Cardiac ventricle fibroblast (primary cell): ENCODE measurements at places on chromosomes 5 and 9. TPM values are rescaled to one million over a fixed set of nuclear protein-coding genes. Genes with fewer than 3 reads are reported as not detected.

The DOCK2 gene
- total RNA-seq = 0.44 and 1.7 TPM in 2 replicates

The PCDHB11 gene
- 0.34 and 0.62 TPM in 2 replicates for total RNA-seq

The TRPM3 gene
- total RNA-seq = 0.75 and 2.4 TPM in 2 replicates

The ARL14EPL gene
- total RNA-seq = not detected in 2 replicates

The PPP1R26 gene
- 4.6 and 7.9 TPM in 2 replicates for total RNA-seq
